ENCODE measurements at places on chromosomes 13 and 19.

DNA sequence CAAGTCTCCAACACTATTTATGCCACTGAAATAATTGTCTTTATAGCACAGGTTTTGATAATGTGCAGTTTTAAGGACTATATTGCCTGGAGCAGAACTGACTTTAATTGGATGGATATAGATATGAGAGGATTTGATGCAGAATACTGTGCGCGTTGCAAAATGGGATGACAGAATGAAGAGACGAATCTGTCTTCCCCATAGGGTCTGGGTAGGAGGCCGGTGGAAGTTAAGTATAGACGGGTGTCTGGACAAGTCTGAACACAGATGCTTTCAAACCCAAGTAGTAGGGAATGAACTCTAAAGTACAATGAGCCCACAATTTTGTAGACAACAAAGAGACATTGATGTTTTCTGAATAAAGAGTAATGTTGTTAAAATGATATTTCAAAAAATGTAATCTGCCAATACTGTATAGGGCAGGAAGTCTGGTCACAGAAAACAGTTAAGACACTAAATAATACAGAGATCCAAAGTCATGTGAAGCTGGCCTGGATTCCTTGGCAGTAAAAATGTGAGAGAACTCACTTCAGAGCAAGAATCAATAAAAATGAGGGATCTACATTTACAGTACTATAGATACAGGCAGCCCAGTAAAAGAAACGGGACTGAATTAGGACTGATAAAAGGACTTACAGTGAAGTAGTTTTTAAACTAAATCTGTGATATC lies 125.5 kb downstream of the ENOX1 start:
- DNase-seq = no peak

DNA sequence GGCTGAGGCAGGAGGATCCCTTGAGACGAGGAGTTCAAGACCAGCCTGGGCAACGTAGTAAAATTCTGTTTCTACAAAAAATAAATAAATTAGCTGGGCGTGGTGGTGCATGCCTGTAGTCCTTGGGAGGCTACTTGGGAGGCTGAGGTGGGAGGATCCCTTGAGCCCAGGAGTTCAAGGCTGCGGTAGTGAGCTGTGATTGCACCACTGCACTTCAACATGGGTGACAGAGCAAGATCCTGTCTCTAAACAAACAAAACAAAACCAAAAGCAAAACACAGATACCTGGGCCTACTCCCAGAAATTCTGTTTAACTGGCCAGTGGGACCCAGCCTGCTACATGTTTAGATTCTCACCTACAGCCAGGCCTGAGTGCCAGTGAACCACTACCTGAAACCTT lies 74.6 kb upstream of the MEDAG start:
- DNase-seq = no peak

DNA sequence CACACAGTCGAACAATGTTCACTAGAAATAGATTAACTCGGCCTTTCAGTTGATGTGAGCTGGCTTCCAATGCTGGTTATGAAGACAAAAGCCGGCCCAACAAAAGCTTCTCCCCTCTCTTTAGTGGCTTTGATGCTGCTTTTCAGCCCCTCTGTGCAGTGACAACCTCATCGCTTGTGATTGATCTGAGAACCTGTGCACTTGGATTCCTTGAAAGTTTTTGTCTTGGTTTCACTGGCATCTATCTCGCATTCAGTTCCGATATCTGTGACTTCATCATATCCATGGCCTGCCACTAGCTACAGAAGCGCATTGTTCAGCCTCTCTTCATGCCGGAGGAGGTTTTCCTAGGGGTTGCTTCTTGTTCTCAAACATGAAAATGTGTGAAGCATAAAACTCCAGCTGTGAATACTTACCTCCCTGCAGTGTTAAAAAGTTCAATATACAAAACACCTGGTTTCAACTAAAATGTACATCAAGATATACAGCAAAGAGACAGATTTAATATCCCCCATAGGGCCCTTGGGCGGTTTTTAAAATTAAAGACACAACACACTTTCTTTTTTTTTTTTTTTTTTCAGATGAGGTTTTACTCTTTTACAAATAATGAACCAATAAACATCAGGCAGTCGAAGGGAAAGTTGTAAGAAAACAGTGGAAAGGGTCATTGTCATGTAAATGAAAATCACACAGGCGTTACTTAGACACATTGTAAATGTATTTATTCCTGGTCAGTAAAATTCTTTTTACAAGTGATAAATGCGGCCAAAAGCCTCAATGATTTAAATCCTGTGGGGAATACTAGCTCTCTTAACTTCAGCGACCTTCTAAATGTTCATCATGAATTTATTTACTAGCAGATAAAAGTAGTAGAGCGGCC lies 1252.8 kb downstream of the EFNB2 start:
- no peak for DNase-seq

DNA sequence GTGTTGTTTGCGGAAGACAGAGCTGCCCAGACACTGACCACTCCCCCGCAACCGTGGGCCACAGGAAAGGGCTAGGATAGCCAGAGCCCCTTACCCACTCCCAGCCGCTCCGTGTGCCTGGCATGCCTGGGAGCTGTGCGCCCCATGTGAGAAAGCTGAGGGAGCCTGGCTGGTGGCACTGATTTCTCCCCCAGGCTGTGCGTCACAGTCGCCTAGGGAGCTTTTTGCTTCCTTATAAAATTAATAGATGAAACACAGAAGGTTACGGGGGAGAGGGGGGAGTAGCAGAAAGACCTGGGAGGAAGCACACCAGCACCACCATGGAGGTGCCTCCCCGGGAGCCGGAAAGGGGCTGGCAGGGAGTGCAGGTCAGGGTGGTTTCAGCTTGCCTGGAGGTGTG lies 24.7 kb downstream of the DPF1 start:
- DNase-seq = no peak

GRCh38 chr19:5017235-5017634 lies 48.3 kb downstream of the KDM4B start:
- DNase-seq = no peak

- no peak for DNase-seq
These were observed 73.2 kb upstream of the MLNR start for GRCh38 chr13:49146950-49147355.

DNA sequence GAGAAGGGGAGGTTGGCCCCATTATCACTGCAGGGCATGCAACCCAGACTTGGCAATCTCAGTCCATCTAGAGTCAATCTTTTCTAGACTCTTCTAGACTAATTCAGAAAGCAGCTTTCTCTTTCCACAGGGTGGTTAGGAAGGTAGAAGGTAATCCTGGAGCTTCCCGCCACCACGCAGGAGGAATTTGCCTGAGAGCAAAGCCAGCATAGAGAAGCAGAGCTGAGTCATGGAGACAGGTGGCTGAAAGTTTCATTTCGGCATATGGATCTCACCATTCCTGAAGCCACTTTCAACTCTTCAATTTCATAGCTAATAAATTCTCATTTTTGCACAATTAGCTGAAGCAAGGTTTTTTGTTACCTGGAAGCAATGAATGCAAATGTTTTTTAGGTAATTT lies 29.0 kb upstream of the FFAR2 start:
- no peak for DNase-seq

DNA sequence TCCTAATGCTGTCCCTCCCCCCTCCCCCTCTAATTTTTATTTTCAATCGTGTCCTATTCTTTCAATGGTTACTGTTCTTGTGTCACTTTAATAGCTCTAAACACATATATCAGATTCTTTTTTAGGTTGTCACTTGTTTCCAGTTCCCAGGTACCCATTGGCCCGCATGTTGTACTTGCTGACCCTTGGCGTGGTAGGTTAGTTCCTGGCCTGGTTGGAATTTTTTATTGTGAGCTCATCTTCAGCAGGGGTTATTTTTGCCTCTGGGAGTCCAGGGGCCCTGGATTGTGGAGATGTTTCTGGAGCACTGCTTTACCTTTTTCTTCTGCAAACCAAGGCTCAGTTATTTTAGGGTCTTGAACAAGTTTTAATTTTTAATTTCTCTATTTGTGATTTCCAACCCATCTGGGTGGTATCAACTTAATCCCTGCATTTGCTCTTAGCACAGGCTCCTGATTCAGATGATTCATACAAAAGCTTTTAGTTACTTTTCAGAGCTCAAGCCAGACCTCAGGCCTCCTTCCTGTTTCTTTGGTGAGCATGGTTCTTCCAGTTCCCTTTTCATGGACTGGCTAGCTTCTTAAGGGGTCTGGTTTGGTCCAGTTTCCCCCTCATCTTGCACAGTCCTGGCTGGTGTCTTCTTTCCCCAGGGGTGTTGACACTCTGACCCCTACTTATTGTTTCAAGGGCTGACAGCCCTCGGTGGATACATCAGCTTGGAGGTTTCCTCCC lies 220.5 kb downstream of the TM9SF2 start:
- DNase-seq = no peak

DNA sequence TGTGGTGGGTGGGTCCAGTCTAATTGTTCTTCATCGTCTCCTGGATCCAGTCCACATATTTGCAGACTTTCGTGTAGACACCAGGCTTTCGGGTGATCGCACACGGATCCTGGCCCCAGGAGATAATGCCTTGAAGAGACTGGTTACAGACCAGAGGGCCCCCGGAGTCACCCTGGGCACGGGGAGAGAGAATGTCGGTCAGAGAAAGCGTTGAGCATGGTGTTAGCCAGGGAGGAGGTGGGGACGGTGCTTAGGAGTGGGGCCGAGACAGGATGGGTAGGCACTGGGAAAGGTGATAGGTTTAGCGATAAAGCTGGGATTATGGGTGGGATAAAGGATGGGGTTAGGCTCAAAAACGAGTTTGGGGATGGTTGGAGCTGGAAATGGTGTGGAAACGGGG lies 3.0 kb upstream of the KLK10 start:
- no peak for DNase-seq

DNA sequence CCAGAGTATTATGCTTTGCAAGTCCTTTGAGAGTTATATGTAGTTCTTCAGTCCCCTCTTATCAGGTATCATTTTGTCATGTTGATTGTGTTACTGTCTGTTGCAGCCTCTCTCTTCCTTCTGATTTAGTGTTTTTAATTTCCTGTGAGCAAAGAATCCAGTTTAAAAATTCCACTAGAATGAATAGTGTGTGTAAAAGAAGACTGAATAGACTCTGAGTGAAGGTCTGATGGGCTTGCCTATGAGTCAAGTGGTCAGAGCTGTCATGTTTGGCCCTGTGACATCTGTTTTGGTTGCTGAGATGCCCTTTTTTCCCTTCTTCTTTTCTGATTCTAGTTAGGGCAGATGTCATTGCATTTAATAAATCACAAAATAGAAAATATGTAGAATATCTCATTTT lies 23.3 kb upstream of the KCTD4 start:
- DNase-seq = no peak

DNA sequence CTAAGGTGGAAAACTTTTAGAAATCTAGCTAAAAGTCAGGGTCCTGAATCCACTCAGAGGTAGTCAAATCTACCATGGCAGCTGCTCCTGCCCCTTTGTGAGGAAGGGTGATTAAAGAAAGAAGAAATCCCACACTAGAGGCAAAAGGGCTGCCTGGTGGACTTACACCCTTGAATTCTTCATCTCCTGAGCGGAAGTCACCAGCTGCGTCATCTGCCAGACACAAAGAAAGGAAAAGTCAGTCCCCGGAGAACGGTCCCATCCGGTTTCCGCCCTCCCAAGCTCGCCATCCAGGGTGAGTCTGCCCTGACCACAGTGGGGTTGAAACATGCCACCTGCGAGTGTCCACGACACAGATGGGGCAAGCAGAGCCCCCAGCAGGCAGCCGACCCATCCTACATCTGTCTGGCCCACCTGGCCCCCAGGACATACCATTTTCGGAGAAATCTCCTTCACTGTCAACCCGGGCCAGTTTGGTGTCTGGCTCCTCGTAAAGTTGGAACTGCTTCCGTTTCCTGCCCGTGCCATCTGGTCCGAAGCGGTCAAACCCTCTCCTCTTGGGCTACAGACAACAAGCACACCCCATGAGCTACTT lies 7.7 kb downstream of the AKAP8 start:
- no peak for DNase-seq

GRCh38 chr19:27846944-27847343 lies 1366.0 kb downstream of the UQCRFS1 start:
- no peak for DNase-seq

GRCh38 chr19:45668342-45668871 lies 386 bp downstream of the GIPR start:
- no peak for DNase-seq

GRCh38 chr13:113902986-113903775 lies 39.3 kb upstream of the GAS6 start:
- DNase-seq = no peak

DNA sequence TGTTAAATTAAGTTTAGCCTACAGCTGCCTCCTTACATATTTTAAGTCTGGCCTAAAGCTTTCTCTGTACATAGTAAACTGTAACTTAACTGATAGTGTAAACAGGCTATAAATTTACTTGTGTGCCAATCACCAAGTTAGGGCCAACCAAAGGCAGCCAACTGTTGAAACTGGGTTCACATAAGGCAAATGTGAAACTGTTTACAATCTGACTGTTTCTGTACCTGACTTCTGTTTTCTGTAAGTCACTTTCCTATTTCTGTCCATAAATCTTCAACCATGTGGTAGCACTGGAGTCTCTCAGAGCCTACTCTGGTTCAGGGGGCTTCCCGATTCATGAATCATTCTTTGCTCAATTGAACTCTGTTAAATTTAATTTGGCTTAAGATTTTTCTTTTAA lies 103.1 kb downstream of the RAP2A start:
- no peak for DNase-seq

- DNase-seq = no peak
These were observed 2.7 kb upstream of the SAMD1 start for GRCh38 chr19:14093117-14093823.

GRCh38 chr13:46168341-46168740 lies 13.6 kb downstream of the LCP1 start:
- no peak for DNase-seq

DNA sequence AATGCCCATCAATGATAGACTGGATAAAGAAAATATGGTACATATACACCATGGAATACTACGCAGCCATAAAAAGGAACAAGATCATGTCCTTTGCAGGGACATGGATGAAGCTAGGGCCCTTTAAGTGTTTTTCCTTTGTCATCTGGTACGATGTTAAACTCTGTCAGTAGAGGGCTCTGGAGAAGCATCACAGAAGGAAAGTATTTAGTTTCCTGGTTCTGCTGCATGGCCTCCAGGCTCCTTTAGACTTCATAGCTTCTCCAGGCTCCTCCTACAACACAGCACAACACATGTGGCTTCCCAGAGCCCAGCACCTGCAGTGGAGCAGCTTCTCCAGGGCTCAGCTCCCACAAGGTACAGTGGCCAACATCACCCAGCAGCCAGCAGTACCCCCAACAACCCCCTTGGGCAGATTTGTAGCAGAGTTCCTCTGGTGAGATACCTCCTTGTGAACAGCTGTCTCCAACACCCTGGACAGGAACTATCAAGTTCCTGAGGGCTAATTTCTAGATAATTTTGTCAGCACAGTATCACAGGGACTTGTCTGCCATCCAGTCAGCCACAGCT lies 63.4 kb downstream of the KCTD12 start:
- no peak for DNase-seq

- DNase-seq = no peak
These were observed 9.0 kb upstream of the CIRBP start for GRCh38 chr19:1259876-1260748.

- DNase-seq = no peak
These were observed 102.5 kb downstream of the RNF17 start for GRCh38 chr13:24866488-24866887.

GRCh38 chr13:77846173-77846572 lies 72.5 kb downstream of the EDNRB start:
- no peak for DNase-seq

- no peak for DNase-seq
These were observed 3.7 kb downstream of the KIRREL2 start for GRCh38 chr19:35860436-35860817.

- no peak for DNase-seq
These were observed 490.0 kb upstream of the SGCG start for GRCh38 chr13:22690756-22691155.
